ENCODE measurements at places on chromosomes 11 and 22.

DNA sequence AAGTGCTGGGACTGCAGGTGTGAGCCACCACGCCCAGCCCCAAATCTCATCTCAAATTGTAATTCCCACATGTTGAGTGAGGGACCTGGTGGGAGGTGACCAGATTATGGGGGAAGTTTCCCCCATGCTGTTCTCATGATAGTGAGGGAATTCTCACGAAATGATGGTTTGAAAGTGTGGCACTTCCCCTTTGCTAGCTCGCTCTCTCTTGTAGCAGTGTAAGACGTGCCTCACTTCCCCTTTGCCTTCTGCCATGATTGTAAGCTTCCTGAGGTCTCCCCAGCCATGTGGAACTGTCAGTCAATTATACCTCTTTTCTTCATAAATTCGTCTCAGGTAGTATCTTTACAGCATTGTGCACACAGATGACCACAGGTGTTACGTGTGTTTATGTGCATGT is 357.8 kb downstream of the CADM1 start:
- no peak for DNase-seq

DNA sequence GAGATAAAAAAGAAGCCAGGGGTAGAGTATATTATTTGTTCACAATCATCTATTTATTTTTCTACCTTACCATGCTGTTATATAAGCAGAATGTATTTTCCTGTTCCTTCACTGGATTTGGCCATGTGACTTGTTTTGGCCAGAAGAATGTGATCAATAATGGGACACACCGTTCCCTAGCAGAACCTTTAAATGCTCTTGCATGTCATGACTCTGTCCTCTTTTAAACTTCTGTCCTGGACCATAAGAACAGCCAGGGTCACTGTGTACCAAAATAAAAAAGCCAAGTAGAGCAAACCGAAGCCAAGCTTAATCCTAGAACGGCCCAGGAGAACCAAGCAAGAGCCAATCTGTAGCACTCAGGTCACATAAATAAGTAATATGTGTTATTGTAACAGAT is 1682.4 kb downstream of the LRRC4C start:
- no peak for DNase-seq

DNA sequence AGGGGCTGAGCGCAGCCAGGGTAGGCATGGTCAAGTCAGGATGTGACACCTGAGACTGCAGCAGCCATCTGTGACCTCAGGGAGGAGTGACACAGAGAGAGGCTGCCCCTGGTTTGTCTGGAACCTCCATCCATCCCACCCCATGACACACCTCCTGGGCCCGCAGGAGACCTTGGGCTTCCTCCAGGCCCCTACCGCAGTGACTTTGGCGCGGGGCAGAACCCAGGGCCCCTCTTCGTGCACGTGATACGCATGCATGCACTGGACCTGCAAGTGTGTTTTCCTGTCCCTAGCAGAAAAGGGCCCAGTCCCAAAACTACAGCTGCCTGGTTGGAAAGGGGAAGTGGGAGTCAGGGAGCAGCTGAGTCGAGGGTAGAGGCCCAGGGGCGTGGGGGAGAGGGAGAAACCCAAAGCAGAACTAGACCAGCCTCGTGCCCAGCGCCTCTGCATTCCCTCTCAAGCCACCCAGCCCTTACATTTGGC is 7.9 kb upstream of the CYTH4 start:
- DNase-seq = no peak

GRCh38 chr11:120306519-120307242 is 18.4 kb upstream of the TLCD5 start:
- DNase-seq = no peak

GRCh38 chr11:70359451-70360205 is 38.7 kb upstream of the CTTN start:
- no peak for DNase-seq

GRCh38 chr11:119324189-119324588 is 7.3 kb upstream of the MCAM start:
- no peak for DNase-seq

GRCh38 chr11:66419825-66420224 is 1.0 kb upstream of the NPAS4 start:
- DNase-seq = no peak

- no peak for DNase-seq
Measured at GRCh38 chr22:30640361-30640760, 4.8 kb downstream of the SLC35E4 start.

DNA sequence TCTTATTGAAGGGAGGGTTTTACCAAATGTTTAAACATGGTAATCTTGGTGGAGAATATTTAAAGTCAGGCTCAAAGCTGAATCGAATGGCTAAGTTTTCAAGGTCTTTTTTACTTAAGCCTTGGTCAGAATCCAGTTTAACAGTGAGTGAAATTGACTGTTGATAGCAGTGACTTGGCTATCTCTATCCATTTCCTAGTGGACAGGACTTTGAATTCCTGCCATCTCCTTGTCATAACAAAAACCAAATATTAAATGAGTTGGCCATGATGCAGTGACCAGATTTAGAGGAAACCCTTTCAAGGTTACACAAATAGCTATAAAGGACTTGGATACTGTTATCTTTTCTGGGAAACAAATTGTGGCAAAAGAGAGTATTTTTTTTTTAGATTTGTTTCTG is 92.0 kb downstream of the JRKL start:
- no peak for DNase-seq

GRCh38 chr11:126419801-126420697 is 64.6 kb downstream of the ST3GAL4 start:
- DNase-seq = no peak

DNA sequence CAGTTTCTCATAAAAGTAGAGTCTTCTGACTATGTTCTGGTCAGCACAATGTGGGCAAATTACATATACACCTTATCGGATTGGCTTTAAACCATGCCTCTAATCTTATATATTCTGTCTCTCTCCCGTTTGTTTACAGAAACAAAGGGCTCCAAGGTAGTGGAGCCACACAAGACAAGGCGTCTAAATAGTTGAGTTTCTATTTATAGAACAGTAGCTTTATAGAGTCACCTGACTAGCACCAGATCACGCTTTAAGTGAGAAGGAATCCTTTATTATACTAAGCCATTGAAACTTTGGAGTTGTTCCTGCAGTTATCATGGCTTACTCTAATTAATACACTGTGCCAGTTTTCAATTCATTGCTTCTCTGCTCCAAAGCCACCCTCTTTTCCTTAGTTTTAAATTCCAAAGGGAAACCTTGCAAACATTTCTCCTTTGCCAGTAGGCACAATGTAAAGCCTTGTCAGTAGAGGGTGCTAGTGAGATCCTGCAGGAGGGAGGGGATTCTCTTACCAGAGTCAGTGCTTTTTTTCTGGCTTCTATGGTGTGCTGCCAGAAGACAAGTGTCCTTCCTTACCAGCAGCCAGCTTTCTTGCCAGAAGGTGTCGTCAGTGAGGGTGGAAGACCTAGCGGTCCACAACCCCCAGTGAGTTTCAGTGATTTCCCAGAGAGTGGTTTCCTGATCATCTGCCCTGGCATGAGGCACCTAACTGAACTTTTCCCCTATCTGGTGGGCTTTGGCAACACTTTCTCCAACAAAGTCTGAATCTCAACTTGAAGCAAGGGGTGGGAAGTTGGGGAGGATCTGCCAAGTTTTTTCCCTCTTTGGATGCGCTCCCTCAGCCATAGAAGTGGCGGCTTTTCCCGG is 71.7 kb downstream of the RAB38 start:
- DNase-seq = peak; percentile 36

DNA sequence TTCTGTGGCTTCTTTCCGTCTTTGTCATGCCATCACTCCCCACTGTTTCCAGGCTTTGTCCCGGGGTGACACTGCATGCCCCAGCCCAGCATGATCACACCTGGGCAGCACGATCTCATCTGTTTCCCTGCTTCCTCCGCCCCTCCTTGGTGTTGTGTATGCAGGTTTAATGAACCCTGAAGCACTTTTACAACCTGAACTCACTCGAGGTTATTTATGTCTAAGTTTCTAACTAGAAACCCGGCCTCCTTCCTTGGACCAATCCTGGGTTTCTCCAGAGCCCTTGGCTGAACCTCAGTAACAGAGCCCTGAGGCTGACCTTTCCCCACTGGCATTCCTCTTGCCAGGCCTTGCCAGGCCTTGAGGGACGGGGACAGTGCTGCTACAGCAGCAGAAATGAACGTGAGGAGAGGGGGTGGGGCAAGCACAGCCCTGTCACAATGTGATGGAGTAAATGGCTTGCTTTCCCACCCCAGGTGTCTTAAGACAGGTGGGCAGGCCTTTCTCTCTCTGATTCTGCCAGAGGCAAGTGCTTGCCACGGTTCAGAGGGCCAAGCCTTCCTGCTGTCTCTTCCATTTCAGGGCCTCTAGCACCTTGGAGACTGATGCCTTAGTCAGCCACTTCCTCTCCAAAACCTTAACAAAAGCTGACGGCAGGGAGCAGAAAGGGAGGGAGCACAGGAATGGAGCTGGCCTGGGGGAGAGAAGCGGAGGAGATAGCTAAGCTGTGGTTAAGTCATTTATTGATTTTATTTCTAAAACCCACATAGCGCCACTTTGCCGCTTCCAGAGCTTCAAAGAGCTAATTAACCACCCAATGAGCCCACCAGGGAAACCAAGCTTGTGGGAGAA is 3.1 kb upstream of the PYGM start:
- DNase-seq = no peak

GRCh38 chr11:100876815-100877520 is 189.9 kb downstream of the ARHGAP42 start:
- DNase-seq = no peak

- DNase-seq = no peak
Measured at GRCh38 chr22:30511109-30511508, 5.6 kb upstream of the SEC14L4 start.

DNA sequence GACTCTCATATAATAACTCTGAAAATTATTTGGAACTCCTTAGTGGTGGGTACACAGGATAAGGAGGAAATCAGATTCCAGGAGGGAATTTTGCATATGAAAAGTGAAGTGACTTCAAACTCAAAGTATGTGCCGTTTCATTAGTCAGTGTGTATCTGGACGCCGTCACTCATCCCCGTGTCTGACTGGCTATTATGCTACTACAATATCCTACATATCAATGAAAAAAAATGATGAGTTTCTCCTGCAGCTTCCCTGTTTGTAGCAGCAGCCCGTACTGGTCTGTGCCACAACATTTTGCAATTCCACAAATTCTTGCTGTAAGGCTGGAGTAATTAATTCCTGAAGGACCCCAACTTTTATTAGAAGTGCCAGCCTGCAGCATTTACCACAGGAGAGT is 16.5 kb downstream of the WT1 start:
- no peak for DNase-seq

DNA sequence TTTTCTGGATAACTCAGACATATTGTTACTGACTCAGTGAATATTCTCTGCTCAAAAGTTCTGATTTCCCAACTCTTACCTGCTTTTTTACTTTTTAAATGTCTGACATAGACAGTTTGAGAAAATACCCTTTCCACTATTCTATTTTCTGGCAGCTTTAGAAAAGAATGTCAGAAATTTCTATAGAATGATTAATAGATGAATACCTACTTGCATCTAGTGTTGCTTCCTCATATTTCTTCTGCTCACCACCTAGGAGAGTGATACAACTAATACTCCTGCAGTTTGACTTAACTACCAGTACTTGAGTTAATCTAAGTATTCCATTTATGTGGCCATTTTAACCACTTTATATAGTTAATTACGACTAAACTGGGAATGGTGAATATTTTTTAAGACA is 55.2 kb downstream of the KDM2A start:
- DNase-seq = no peak

GRCh38 chr11:117443266-117444186 is 115.9 kb downstream of the CEP164 start:
- DNase-seq = peak; percentile 77

- no peak for DNase-seq
Measured at GRCh38 chr11:17267576-17267975, 9.0 kb upstream of the NUCB2 start.

- no peak for DNase-seq
Measured at GRCh38 chr22:40739721-40740120, 60.4 kb downstream of the MCHR1 start.

- DNase-seq = no peak
Measured at GRCh38 chr11:103070142-103070541, 21.8 kb downstream of the DCUN1D5 start.

- DNase-seq = no peak
Measured at GRCh38 chr11:8286886-8287285, 23.2 kb upstream of the LMO1 start.

DNA sequence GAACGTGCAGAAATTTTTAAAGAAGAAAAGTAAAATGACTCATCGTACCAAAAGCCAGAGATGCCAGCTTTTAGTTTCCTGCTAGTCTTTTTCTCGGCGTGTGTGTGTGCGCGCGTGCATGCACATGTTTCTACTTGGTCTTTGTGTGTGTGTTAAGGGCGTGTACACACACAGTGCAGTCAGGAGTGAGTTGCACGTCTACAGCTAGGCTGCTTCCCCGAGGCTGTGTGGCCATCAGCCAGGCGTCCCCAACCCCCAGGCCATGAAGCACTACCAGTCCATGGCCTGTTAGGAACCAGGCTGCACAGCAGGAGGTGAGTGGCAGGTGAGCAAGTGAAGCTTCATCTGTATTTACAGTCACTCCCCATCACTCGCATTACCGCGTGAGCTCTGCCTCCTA is 36.4 kb downstream of the KCNQ1 start:
- no peak for DNase-seq

- DNase-seq = no peak
Measured at GRCh38 chr22:27134315-27134701, 476.9 kb downstream of the MIAT start.

- peak; percentile 81 for DNase-seq
Measured at GRCh38 chr11:123577081-123577598, 77.3 kb downstream of the SCN3B start.

DNA sequence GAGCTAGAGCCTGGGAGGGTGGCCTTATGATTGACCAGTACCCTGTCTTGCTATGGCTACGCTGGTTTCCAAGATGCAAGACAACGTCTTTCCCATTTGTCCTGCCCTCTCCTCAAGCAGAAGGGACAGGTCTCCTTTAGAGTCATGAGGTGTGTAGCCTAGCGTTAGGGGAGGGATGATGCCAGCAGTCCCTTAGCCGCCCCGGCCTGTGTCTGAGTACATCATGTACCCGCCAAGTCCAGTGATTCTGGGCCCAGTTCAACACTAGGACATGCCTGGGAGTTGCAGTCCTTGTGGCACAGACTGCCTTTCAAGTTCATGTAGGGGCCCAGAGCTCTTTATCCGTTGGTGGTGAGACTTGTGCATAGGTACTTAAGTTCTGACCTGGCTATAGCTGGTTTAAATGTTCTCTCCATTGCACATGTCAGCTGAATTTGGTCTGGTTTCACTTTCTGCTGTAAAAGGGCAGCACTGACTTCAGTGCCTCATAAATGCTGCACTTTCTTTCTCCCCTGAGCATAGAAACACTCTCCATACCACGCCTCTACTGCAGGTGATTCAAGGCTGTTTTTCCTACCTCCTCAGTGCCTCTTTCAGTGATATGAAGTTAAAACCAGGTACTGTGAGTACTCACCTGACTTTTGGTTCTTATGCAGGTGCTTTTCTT is 151.1 kb downstream of the METTL15 start:
- DNase-seq = no peak

- DNase-seq = no peak
Measured at GRCh38 chr11:13962562-13963168, at the start of gene SPON1. TSS of gene SPON1 (plus strand) at chr11:13962723. CDS start at chr11:13962905, 182 bp downstream.

GRCh38 chr11:2293531-2293971 is 8.2 kb downstream of the C11orf21 start:
- no peak for DNase-seq
